Endodermal cell (in vitro differentiated cells): ENCODE measurements at places on chromosomes 7 and 10. TPM values are rescaled to one million over a fixed set of nuclear protein-coding genes. Genes with fewer than 3 reads are reported as not detected.
A peak's percentile ranks its signal among the peaks of the same experiment; 100 is the strongest.

HOXA9 gene
- not detected in 3 replicates for total RNA-seq

DNA sequence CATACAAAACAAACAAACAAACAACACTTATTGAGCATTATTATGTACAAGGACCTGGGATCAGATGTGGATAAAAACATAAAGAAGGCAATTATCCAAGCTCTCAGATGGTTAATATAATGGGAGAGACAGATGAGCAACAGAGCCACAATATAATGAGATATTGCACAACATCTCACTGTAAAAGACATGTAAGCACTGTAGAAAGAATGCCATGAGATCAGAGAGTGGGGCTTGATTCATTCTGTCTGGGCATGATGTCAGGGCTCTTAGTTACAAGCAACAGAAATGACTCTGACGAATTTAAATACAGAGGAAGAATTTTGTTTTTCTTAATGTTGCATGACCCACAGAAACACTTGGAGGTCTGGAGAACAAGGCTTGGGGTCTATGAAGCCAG, 164.7 kb upstream of the PLXDC2 start:
- H3K4me1 ChIP-seq, result no peaks in the 10 kb centered on the region
- DNase-seq, result no peak
- H3K36me3 ChIP-seq, result no peaks in the 10 kb centered on the region

LDB3 gene
- total RNA-seq, result 0.21 to 0.63 TPM (median 0.35 TPM) in 3 replicates

DNA sequence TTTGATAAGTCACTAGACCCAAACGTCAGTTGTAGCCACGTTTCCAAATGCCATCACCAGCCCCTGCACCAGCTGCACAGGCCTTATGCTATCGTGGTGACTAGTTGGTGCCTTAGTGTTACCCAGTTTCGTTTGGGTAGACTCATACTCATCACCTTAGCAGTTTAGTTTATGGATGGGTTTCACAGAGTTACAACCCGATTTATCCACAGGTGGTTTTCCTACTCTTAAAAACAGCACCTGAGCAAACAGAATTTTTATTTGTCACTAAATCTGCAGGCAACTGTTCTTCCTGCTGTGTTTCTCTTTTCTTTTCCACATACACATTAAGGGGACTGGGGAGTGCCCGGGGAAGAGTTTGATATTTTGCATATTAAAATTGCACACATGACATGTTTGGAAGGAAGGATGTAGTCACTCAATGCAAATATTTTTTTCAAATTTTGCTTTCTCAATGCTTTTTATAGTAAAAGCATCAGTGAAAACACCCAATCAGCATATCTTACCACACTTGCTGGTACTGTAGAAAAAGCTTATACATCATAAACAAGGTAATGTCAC, 41.6 kb downstream of the PDSS1 start:
- peaks cover 12% of the 10 kb centered on the region for H3K27me3 ChIP-seq
- no peak overlapping the region for H3K4me3 ChIP-seq
- H3K4me1 ChIP-seq, result peaks cover 14% of the 10 kb centered on the region
- no peak overlapping the region for H3K27ac ChIP-seq
- H3K36me3 ChIP-seq, result peaks cover 84% of the 10 kb centered on the region

- DNase-seq, result peak; percentile 72
- H3K27ac ChIP-seq, result no peak overlapping the region
- no peaks in the 10 kb centered on the region for H3K36me3 ChIP-seq
- no peaks in the 10 kb centered on the region for H3K27me3 ChIP-seq
- H3K4me1 ChIP-seq, result no peaks in the 10 kb centered on the region
- H3K4me3 ChIP-seq, result no peak overlapping the region
Observed at GRCh38 chr7:95342642-95343307, 18.4 kb upstream of the PON1 start.

RELN gene
- total RNA-seq, result 8.5 to 9.2 TPM (median 8.7 TPM) in 3 replicates

EMX2 gene
- total RNA-seq, result not detected in 3 replicates

- no peak for DNase-seq
- no peak overlapping the region for H3K4me3 ChIP-seq
- H3K27ac ChIP-seq, result peak overlapping the region; percentile 78
- peaks cover 3% of the 10 kb centered on the region for H3K36me3 ChIP-seq
- H3K4me1 ChIP-seq, result no peaks in the 10 kb centered on the region
Observed at GRCh38 chr7:6167004-6167551, 105.3 kb downstream of the CYTH3 start.

- H3K36me3 ChIP-seq, result no peaks in the 10 kb centered on the region
- H3K27me3 ChIP-seq, result no peaks in the 10 kb centered on the region
- H3K4me3 ChIP-seq, result no peak overlapping the region
- DNase-seq, result no peak
Observed at GRCh38 chr7:29284696-29285443, 90.3 kb downstream of the CHN2 start.

GIMAP6 gene
- not detected in 2 replicates for total RNA-seq

DNA sequence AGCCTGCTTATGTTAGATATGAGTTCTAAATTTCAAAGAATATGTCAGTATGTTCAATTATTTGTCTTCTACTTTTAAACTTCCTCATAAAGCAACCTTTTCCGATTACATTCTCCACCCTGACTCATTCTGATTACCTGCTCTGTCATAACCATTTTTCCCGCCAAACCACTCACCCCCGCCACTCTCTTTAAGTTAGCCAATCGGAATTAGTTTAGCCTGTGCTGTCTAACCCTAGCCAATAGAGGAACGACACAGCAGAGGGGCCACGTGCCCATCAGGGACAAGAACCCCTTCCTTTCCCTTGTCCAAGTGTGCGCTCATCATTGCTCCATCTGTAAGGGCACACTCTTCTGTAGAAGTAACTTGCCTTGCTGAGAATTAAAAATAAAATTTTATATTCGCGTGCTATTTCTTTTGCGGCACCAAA, 91.4 kb downstream of the CCDC71L start:
- DNase-seq, result no peak
- H3K4me3 ChIP-seq, result no peak overlapping the region
- no peaks in the 10 kb centered on the region for H3K27me3 ChIP-seq
- H3K4me1 ChIP-seq, result peaks cover 6% of the 10 kb centered on the region
- H3K36me3 ChIP-seq, result no peaks in the 10 kb centered on the region

DNA sequence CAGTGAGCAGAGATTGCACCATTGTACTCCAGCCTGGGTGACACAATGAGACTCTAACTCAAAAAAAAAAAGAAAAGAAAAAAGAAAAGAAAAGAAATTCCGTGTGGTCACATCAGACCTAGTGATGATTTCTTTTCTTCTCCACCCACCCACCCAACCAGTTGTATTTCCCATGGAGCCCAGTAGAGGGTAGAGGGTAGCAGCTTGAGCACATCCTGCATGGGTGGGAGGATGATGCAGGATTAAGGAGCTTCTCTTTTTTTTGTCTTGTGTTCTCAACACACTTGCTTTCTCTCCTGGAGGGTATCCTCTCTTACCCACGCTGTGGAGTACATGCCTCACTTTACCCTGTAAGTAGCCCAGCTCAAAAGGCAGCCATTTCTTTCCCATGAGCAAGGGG, 118.6 kb upstream of the CARD11 start:
- peak; percentile 60 for DNase-seq
- no peaks in the 10 kb centered on the region for H3K36me3 ChIP-seq
- H3K4me1 ChIP-seq, result peaks cover 8% of the 10 kb centered on the region
- no peak overlapping the region for H3K4me3 ChIP-seq
- no peak overlapping the region for H3K27ac ChIP-seq

THSD7A gene
- total RNA-seq, result 0.73 and 0.86 TPM in 2 replicates

GRCh38 chr7:53272081-53272480, 236.6 kb downstream of the POM121L12 start:
- H3K27ac ChIP-seq, result no peak overlapping the region
- DNase-seq, result peak; percentile 78
- H3K4me1 ChIP-seq, result peaks cover 7% of the 10 kb centered on the region
- H3K4me3 ChIP-seq, result no peak overlapping the region
- H3K27me3 ChIP-seq, result no peaks in the 10 kb centered on the region

DNA sequence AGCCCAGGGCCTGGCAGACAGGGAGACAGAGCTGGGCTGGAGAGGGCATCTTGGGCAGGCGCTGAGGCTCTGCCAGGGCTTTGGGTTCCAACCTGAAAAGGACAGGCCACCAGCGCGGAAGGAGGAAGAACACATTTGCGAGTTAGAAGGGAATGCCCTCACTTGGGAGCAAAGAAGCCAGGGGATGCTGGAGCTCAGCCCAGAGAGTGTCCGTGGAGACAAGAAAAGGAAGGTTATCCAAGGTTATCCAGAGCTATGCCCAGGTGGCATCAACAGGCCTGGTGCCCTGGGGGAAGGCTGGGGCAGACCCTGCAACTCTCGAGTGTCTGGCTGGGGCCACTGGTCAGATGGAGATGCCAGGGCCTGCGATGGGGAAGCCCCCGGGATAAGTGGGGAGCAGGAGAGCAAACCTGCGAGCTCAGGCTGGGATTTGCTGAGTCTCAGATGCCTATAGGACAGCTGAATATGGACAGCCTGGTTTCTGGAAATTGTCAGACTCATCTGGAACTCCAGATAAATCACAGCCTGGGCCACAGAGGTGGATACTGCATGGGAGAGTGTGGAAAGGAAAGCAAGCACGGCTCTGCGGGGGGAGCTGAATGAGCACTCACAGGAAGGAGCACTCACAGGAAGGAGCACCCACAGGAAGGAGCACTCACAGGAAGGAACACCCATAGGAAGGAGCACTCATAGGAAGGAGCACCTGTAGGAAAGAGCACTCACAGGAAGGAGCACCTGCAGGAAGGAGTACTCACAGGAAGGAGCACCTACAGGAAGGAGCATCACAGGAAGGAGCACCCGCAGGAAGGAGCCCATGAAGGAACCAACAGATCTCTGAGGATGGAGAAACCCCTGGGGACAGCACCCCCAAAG, 152.1 kb downstream of the ADAM12 start:
- no peaks in the 10 kb centered on the region for H3K36me3 ChIP-seq
- no peaks in the 10 kb centered on the region for H3K27me3 ChIP-seq
- DNase-seq, result peak; percentile 13
- no peak overlapping the region for H3K4me3 ChIP-seq
- no peak overlapping the region for H3K27ac ChIP-seq
- no peaks in the 10 kb centered on the region for H3K4me1 ChIP-seq

DNA sequence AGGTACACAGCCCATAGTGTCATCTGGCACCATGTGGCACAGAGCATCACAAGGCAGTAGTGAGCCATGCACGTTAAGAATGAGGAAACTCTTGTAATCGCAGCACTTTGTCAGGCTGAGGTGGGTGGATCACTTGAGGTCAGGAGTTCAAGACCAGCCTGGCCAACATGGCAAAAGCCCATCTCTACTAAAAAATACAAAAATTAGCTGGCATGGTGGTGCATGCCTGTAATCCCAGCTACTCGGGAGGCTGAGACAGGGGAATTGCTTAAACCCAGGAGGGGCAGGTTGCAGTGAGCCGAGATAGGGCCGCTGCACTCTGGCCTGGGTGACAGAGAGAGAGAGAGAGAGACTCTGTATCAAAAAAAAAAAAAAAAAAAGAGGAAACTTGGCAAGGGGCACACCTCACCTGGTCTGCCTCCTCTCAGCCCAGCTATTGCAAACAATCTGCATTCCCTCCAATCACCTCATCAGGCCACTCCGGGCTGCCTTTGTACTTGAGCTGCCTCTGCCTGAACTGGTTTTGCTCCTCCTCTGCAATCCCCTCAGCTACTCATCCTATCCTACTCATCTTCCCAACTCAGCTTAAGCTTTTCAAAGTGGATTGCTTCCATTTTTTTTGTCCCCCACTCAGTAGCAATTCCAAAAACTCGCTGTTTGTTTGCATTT, 46.0 kb upstream of the OPTN start:
- H3K36me3 ChIP-seq, result no peaks in the 10 kb centered on the region
- no peaks in the 10 kb centered on the region for H3K4me1 ChIP-seq
- no peak overlapping the region for H3K27ac ChIP-seq
- peak; percentile 77 for DNase-seq

DNA sequence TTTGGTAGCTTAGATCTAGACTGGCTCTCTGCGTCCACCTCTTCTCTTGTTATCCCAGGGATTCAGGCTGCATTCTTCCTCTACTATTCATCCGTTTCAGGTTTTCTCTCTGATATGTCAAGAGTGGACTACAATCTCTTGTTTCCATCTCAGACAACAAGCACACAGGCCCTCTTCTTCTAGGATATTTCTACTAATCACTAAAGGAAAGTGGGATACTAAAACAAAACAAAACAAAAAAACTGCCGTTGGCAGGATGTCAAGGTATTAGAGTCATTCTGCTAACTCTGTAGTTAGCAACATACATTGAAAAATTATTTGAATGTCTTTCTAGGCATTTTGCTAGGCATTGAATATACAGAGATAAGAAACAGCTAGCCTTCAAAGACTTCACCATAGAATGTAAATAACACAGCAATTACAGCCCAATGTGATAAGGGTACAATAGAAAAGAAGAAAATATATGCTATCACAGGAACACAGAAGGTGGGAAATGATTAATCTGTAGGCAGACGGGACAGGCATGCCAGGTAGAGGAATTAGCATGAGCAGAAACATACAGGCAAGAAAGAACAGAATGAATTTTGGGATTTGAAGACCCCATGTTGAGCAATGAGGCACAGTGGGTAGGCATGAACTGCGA, 210.5 kb downstream of the CSTF2T start:
- H3K36me3 ChIP-seq, result no peaks in the 10 kb centered on the region
- H3K4me1 ChIP-seq, result peaks cover 8% of the 10 kb centered on the region
- H3K4me3 ChIP-seq, result no peak overlapping the region
- DNase-seq, result no peak

RASSF4 gene
- total RNA-seq, result 3.1 and 5.2 TPM in 2 replicates

DNA sequence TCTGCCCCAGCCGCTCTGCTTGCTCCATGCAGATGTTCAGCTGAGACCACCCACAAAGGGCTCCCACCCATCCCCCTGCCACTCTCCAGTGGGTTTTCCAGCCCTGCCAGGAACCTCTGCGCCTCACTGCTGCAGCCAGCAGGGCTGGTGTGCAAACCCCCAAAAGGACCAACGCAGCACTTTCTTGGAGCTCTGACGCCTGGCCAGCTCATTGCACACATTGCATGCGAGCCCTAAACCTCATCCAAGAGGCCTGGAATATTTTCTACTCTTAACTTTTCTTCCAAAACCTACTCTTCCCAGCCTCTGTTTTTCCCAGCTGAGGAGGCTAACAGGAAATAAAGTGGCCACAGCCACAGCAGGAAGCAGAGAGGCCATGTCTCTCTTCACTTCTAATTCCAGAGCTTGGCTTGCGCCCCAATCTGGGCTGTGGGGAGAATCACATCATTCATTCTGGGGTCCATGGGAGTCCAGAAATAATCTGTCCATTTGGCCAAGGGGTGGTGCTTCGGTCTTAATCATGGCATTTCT, 4.6 kb upstream of the FAM170B start:
- H3K36me3 ChIP-seq, result no peaks in the 10 kb centered on the region
- no peak overlapping the region for H3K27ac ChIP-seq
- H3K4me3 ChIP-seq, result no peak overlapping the region
- no peaks in the 10 kb centered on the region for H3K4me1 ChIP-seq
- DNase-seq, result no peak
- no peaks in the 10 kb centered on the region for H3K27me3 ChIP-seq

TBC1D12 gene
- 7.4 to 11.4 TPM (median 9.3 TPM) in 3 replicates for total RNA-seq
